ENCODE measurements at places on chromosomes 6 and 20.

- DNase-seq = peak; percentile 60
Observed at GRCh38 chr20:63574156-63574828, at the start of gene HELZ2. HELZ2 (minus strand) TSS chr20:63574239; CDS start chr20:63572385, 1,854 bp downstream.

DNA sequence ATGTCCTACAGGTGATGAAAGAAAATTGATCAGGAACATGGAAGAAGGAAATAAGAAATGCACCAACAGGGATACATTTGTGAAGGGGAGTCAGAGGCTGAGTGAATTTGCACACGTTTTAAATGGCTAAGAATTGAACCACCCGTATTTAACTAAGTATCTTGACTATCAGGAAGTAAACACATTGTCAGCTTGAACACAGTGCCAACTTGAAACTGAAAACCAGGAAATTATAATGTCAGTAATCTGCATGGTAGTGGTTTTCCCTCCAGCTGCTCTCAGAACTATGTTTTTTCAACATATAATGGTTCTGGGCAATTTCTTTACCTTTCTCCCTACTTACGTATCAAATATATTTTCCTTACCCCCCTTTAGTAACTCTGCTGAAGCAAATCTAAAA lies 366.5 kb upstream of the POU3F2 start:
- DNase-seq = no peak

DNA sequence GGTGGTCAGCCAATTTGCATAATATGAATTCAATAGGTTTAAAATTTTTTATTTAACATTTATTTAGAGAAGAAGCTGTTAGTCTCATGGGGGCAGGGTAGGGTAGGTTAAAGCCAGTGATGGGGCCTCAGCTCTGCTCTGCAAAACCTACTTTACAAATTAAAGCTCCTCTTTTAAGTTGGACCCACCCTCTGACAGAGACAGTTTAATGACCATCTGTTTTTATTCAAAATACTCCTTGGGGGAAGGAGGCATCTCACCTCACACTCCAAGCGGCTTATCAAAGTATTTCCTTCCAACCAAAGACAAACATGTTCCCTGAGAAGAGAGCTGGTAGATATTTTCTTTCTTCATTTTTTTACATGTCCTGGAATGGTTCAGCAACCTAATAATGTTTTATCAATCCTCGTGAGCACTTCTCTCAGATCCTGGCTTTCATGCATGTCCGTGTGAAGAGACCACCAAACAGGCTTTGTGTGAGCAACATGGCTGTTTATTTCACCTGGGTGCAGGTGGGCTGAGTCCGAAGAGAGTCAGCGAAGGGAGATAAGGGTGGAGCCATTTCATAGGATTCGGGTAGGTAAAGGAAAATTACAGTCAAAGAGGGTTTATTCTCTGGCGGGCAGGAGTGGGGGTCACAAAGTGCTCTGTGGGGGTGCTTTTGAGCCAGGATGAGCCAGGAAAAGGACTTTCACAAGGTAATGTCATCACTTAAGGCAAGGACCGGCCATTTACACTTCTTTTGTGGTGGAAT lies 184.7 kb downstream of the GJA1 start:
- no peak for DNase-seq

GRCh38 chr20:59705651-59706399 lies 101.5 kb downstream of the PHACTR3 start:
- DNase-seq = no peak

GRCh38 chr20:20593447-20594170 lies 118.8 kb downstream of the RALGAPA2 start:
- peak; percentile 8 for DNase-seq

DNA sequence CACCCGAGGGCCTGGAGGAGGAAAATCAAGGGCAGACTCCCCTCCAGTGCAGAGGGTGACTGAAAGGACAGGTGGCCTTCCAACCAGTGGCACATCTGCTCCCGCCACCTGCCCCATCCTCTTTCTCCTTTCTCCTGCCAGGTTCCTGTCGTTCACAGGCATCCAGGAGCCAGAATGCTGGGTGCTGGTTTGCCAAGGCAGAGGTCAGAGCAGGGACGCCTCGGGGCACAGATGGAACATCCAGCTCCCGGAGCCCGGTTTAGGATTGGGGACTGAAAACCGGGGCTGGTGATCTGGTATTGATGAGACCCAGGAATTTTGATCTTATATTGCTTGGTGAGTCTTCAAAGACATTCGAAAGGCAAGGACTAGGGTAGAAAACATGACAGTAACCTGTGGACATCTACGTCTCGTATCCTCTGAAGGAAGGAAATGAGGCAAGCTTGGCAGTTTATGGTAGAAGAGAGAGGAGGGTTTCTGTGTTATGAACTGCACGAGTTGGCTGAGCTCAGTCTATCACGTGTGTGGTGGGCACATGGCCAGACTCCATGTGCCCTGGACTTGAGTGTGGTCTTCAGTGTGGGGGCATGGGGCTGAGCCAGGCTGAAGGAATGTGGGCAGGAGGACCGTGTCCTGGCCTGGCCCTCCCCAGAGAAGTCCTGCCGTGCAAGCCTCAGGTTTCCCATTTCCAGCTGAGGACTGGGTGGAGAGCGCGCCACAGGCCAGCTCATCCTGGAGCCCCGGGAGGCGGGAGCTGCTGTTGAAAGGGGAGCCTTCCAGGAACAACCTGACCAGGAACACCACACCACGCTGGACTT lies 74.2 kb downstream of the IRF4 start:
- DNase-seq = no peak

- no peak for DNase-seq
Observed at GRCh38 chr6:53854843-53855567, 60.2 kb downstream of the LRRC1 start.

GRCh38 chr6:79787626-79788025 lies 156.5 kb downstream of the SH3BGRL2 start:
- DNase-seq = no peak

DNA sequence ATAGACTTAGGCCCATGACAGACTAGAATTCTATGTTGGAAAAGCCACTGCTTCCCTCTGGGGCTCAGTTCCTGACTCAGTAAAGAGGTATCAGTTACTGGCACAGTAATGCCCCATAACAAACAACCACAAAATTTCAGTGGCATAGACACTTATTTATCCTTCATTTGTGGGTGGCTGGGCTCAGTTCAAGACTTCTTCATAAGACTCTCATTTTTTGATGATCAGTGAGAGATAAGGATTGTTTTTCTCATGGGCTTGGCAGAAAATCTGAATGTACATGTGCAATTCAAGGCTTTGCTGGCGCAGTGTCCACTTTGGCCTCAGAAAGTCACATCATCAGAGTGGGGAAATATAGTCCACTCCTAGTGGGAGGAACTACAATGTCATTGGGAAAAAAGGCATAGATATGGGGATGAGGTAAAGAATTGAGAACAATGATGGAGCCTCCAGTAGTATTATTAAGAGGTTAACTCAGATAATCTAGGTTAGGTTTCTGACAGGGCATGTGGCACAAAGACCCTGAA lies 384.6 kb upstream of the FLRT3 start:
- DNase-seq = no peak

DNA sequence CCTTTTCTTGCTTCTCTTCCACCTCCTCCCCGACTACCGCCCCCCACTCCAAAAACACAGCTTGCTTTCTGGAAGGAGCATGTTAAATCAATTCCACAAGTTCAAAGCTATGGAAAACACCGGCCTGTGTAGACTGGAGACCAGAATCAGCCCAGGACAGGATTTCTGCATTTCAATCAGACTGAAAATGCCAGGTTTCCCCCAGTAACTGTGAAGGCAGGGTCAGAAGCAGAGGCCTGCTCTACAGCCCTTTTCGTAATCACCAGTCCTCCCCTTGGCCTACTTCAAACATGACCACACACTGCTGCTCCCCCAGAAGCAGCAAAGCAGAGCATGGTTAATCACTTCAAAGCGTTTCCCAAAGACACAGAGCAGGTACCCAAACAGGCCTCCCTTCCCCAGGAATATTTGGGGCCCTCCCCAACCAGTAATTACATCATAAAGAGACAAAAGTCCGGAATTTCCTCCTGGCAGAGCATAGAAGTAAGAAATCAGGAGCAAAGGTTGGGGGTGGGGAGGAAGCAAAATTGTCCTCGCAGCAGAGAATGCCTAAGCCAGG lies 38.4 kb downstream of the ZMYND8 start:
- no peak for DNase-seq

GRCh38 chr20:44861531-44862006 lies 23.9 kb upstream of the YWHAB start:
- DNase-seq = no peak

- no peak for DNase-seq
Observed at GRCh38 chr20:22511943-22512910, 72.1 kb downstream of the FOXA2 start.

DNA sequence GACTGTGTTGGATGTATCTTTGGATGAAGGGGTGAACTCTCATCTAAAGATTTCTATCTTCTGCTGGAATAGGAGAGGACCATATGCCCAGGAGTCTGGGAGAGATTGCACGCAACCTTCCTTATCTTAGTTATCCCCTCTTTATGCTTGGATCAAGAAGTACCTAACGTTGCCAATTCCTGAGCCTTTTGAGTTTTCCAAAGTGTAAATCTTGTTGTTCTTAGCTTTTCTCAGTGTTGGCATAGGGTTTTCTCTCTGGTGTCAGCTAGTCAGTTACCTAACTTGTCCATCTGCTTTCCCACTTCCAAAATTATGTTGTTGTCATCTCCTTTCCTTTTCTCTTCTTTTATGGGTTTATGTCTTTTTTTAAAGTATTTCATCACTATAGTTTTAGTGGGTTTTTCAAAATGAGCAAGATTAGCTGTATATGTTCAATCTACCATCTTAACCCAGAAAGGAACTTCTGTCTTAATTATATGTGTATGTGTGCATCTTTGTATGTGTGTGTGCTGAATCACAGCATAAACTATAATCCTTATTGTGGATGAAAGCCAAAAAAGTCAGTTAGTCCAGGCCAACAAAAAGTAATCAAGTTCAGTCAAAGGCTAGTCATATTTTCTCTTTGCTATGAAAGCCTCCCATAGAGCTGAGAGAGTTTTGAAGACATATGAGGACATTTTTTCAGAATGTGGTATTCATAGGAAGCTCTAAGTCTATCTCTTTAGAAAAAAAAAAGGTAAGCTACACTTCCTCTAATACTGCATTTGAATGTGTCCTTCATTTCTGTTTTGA lies 72.1 kb downstream of the KHDC1L start:
- DNase-seq = no peak

DNA sequence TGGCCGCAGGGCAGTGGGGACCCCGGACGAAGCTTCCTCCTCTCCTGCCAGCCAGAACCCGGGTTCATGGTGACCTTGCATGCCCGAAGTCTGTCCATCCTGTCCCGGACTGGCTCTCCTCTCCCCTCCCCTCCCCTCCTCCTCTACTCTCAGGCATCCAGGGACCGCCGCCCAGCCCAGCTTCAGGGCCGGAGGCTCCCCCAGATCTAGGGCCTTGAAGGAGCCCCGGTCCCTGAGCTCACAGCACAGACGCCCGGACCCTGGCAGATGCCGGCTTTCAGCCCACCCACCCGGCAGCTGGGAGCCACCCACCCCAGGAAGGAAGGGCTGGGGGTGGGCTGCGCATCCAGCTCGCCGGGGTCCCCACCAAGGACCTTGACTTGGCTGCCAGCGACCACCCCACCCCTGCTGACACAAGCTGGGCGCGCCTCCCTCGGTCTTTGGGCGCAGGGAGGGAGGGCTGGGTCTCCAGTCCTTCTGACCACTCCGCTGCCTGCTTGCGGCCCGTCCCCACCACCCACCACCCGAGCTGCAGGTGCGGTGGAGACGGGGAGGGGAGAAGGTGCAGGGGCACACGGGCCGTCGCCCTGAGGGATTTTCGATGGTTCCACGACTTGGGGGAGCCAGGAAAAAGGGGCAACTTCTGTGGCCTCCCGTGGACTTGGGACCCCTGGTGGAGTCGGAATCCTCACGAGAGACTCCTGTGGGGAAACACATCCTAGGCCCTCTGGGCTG lies 5.8 kb upstream of the ABHD16B start:
- no peak for DNase-seq

- no peak for DNase-seq
Observed at GRCh38 chr6:169985121-169986015, 233.9 kb downstream of the ERMARD start.

- DNase-seq = no peak
Observed at GRCh38 chr6:20564269-20564668, 30.0 kb downstream of the CDKAL1 start.

DNA sequence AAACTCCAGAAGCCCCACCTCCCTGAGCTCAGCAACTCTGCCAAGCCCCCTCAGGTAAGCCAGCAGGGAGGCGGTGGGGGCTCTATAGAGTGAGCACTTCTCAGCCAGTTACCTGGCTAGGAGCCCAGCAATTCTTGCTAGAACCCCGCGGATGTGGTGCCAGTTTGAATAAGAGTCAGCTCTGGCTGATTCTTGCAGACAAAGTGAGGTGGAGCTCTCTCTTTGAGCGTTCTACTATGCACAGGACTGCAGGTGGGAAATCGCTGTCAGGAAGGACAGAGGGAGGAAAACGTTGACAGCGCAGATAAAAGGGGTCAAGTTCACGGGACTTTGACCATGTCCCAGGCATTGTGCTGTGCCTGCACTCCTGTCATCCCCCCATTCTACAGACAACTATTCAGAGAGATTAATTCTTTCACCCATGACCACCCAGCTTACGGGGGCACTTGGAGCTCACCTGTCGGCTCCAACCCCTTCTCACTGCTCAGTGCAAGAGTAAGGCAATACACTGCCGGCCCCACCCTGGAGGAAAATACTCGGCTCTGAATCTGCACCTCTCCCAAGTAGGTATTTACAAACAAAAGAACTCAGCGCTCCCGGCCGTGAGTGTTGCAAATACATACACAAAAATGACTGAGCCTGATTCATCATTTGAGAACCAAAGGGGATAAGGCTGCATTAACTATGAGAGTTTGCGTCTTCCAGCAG lies 92.9 kb downstream of the ANKRD60 start:
- no peak for DNase-seq

DNA sequence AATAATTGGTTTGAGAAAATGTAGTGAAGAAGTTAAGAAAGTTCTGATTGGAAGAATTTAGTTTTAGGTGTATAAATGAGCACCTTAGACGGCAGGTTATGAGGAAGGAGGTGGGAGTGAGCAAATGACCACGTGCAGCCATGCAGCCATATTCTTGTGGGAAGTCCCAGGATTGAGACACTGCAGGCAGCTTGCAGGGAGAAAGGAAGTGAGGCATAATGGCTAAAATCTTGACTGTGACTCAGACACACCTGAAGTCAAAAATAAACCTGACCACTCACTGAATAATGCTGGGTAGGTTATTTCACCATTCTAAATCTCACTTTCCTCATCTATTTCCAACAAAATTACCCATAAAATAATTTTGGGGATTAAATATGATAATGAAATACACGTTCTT lies 16.6 kb downstream of the DSE start:
- DNase-seq = no peak

GRCh38 chr6:167303675-167304625 lies 12.8 kb downstream of the UNC93A start:
- DNase-seq = no peak

GRCh38 chr20:24049081-24049480 lies 60.5 kb upstream of the GGTLC1 start:
- peak; percentile 19 for DNase-seq

DNA sequence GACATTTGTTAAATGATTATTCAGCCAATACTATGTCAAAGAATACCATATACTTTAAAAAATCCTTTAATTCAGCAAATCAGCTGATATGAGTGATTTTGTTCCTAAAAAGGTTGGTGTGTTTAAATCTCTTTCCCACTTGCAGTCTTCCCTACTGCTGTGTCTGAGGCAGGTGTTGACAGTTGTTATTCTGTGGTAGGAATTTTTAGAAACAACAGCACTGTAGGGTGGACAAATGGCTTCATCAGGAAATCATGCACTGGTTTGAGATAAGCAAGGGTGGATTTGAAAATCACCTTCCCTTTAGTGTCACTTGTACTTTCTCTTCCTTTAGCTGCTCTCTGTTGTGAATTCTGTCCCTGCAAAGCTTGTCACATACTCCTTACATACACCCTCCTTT lies 213.7 kb upstream of the SGK1 start:
- no peak for DNase-seq

- DNase-seq = no peak
Observed at GRCh38 chr20:57009775-57010174, 256.7 kb downstream of the BMP7 start.
